Stimulated activated CD4-positive, alpha-beta T cell treated with anti-CD3 and anti-CD28 coated beads, Interleukin-15, amount 100 ng/mL, for 24 hours (primary cell): ENCODE measurements at places on chromosomes 5 and 9.

GRCh38 chr5:135718151-135718550 is 116.3 kb upstream of the SLC25A48 start:
- no peak for DNase-seq

DNA sequence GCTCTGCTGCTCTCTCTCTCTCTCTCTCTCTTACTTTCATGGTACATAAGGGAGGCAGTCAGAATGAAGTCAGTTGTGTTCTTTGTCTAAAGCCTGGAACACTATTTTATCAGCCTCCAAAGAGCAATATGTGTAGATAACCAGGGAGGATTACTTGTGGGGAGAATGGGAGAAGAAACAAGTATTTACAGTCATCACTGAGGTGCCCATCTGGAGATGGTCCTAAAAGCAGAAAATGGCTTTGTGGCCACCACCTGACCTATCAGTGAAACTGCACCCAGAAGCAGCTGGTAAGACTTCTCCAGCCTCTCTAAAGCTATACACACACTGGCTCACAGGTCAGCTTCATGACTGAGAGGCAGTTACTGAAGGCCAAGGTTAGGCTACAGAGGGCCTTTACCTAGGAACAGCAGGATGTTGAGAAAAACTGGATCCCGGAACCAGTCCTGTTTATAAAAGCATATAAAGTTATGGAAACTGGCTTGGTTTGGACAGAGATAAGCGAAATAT is 75.1 kb downstream of the MRPS27 start:
- no peak for DNase-seq

- no peak for DNase-seq
Observed at GRCh38 chr5:81553567-81554212, 159.8 kb upstream of the ACOT12 start.

DNA sequence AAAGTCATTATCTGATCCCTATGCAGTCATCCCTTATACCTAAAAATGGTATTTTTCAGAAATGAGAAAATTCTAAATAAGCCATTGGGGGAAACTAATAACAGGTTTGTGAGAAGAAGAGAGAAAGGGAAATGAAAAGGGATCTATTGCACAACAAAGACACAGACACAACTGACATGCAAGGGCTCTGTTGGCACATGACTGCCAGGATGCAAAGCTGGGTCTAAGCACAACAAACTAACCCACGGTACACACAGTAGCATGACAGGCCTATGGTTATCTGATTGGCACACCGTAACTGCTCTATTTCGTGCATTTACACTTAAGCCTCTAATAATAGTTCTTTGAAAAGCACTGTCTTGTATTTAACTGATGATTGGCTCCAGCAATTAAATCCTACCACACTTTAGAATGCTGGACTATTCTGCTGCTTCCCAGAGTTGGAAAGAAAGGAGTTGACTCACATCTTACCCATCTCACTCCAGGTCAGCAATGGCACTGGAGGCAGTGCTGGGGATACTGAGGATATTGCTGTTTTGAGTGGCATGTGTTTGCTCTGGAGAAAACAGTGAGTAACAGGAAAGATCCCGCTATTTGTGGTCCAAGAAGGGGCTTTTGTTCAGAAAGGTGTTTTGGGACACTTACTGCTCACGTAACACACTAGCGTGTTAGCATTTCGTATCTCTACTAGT is 328.3 kb downstream of the GLIS3 start:
- DNase-seq: no peak

GRCh38 chr9:38240051-38240450 is 152.5 kb upstream of the ALDH1B1 start:
- DNase-seq: no peak

DNA sequence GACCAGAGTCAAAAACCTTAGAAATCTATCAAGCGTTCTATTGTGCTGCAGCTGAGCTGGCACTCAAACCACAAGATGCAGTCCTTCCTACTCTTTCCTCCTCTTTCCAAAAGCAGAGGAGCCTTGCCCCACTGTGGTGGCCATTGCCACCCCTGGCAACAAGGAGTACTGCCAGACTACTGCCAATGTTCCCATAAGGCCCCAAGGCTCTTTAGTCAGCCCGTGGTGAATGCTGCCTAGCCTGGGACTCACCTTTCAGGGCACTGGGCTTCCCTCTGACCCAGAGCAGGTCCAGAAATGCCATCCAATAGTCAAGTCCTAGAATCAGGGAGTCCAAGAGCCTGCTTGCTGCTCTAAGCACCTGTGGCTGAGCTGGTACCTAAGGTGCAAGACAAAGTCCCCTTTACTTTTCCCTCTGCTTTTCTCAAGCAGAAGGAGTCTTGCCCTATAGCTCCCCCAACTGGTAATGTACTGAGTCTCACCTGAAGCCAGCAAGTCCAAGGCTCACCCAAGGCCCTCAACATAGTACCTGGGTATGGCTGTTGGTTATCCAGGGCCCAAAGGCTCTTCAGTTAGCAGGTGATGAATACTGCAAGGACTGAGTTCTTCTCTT is 219.4 kb downstream of the ATPSCKMT start:
- DNase-seq: no peak

GRCh38 chr9:113690055-113690740 is 185.9 kb upstream of the ZNF618 start:
- DNase-seq: no peak

- DNase-seq: no peak
Observed at GRCh38 chr9:133930046-133930681, 62.0 kb downstream of the VAV2 start.

DNA sequence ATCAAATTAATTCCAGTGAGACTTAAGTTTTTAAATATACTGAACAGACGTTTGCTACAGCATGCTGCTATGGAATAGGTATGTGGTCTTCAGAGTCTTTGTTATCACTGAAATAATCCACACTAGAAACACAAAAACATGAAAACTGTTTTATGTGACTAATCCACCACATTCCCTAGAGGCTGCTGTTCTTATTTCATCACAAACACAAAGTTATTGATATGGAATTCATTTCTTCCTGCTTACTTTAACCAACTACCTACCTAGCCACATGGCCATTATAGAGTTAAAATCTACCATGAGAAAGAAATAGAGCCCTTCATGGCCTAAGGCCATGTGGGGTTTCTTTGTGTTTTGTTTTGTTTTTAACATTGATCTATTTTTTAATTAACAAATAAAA is 232.3 kb upstream of the PTGER4 start:
- DNase-seq: no peak

DNA sequence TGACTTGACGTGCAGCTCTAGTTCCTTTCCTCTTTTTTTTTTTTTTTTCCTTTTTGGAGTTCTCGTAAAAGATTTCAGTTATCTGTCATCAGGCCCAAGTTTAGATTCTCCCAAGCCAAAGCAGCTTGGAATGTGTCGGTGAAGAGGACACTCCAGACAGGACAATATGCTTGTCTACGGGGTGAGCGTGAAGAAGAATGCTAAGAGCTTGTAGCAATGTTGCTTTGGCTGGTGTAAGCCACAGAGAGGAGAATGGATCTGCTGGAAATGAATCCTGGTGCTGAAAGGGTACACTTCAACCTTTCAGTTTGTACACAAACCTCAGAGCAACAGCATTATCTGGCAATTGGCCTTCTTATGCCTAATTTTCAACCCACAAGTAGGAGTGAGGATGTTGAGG is 92.4 kb downstream of the ISL1 start:
- DNase-seq: no peak

- no peak for DNase-seq
Observed at GRCh38 chr9:7970681-7971330, 171.2 kb upstream of the DMAC1 start.

GRCh38 chr9:94176608-94177007 is 82.5 kb upstream of the ZNF169 start:
- DNase-seq: no peak

DNA sequence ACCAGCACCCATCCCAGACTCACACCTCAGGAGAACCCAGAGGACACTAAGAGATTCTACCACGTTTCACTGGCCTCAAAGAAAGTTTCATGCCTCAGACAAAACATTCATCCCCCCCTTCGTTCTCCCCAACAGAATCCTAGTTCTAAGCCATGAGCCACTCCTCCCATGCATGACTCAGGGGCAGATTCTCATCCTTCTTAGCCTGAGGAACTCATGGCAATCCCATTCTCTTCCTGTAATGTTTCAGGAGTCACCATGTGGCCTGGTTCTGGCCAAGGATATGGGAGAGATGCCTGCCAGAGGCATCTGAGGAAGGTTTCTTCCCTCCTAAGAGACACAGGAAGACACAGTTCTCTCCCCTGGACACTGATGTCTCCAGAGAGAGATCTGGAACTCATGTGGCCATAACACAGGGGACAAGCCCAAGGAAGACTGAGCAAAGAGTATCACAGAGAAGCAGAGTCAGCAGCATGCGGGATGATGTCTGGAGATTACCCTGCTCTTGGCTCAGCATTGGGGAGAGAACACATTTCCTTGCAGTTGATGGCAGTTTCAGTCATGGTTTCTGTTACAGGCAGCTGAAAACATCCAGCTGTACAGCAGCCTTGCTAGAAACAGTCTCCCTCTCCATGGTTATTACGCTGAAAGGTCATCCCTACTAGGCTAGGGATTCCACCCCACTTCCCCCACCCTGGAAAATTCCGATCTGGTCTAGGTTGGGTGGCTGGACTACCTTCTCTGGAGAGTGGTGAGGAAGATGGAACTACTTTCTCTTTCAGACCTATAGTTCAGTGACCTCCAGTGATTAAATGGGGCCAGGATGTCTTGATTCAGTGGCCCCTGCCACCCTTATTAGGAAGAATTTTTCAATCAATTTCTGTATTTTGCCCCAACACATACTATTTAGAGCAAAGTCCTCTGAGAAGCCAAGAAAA is 115.4 kb downstream of the ZNF608 start:
- DNase-seq: no peak

DNA sequence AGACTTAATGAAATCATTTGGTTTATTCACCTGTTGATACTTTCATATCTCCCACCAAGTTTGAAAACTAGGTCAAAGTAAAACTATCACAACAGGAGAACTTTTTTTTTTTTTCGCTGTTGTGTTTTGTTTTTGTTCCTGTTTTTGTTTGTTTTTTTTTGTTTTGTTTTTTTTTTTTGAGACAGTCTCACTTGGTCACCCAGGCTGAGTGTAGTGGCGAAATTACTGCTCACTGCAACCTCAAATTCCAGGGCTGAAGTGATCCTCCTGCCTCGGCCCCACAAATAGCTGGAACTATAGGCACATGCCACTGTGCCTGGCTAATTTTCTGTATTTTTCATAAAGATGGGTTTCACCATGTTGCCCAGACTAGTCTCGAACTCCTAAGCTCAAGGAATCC is 49.3 kb downstream of the MLLT3 start:
- no peak for DNase-seq

DNA sequence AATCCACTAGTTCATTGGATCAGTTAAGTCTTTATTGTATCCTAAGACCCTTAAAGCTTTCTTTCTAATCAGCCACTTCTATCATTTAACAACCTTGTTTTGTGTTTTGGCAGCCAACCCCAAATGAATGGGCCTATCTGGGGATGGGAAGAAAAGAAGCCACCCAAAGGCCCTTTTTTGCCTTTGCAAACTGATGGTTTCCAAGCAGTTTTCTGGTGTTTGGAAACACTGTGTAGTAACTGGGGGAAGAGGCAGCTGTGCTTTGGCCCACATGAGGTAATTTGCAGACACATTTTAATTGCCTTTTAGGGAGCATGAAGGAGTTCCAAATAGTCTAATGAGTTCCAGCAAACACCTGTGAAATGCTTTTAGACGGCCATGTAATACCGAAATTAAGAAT is 1751.3 kb upstream of the WWC1 start:
- no peak for DNase-seq

DNA sequence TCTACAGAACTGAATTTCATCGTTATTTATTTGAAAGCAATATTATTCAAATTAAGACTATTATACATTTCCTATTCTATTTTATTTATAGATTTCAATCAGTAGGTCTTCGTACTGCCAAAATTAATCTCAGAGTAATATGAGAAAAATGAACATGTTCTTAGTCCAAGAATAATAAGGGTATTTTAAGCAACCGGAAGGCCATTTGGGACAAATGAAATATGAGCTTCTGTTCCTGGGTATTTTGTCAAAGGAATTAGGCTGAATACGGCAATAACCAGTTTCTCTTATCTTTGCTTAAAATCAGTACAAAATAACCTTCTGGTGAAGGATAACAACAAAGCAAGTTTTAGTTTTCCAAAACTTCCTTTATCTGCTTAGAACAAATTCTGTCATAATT is 410.3 kb upstream of the PRR16 start:
- no peak for DNase-seq

DNA sequence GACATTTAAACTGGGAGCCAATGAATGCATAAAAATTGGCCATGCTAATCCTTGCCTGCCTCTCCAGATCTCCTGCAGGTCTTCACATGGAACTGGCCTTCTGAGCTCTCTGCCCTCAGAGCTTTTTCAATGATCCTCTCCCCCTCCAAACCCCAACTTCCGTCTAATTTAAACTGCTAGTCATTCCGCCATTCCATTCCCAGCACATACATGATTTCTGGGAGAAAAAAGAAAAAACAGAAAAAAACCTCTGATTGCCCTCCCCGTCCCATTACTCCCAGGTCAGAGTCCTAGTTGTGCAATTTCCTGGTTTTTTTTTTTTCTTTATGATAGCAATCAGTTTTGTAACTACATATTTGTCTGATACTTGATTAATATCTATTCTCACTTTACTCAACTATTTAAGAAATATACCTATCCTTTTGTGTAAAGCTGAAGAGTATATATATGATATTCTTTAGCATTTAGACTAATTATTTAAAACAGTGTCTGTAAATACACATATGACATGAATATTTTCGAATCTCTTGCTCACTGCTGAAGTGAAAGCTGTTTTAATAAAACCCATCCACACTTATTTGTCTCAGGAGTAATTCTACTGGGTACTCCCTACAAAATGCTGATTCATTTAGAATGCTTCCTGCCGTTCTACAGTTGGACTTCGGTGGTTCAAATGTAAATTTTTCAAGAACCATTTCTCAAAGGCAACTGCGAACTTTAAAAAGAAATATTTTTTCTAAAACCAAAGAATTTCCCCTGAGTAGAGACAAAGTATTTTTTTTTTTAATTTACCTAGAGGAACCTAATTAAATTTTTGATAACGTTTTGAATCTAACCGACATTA is 1.6 kb downstream of the HINT1 start:
- no peak for DNase-seq

DNA sequence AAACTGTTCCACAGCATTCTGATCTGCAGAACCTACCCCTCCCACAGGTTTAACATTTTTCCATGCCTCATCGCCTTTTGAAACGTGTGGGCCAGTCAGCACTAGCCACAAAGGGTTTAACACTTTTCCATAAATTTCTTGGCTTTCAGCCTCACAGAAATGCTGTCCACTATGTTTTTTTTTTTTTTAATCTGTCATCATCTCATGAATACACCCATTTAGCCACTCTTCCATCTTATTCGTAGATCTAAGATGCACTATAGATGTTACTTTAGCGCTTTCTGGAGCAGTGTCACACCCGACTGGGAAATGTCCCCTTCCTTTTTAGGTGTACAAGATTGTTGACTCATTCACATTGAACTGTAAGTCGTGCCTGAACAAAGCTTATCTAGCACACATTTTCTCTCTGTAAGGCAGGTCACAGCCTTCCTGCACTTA is 62.3 kb downstream of the GCNT1 start:
- no peak for DNase-seq
